ENCODE measurements at places on chromosomes 3 and 15.

DNA sequence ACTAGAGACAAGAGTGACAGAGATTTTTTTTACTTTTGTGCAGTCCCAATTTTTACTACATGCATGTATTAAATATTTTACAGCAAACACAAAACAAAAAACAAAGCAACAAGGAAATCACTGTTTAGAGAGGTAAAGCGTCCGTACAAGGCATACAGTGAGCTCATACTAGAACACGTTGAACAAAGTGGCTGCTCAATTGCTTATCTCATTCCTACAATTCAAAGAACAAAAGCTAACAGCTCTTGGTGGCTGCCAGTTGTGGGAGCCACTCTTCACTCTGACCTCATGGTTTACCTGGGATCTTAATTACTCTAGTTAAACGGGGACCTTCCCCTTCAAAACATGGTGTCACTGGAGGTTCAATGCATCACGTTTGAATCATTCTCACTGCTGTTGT lies 7.6 kb upstream of the ARHGEF26 start:
- DNase-seq = no peak

- no peak for DNase-seq
Measured at GRCh38 chr3:196218155-196218712, 1.9 kb downstream of the SLC51A start.

- no peak for DNase-seq
Measured at GRCh38 chr3:97235611-97236315, 421.4 kb downstream of the EPHA6 start.

- DNase-seq = no peak
Measured at GRCh38 chr15:31148297-31149087, 47.0 kb upstream of the TRPM1 start.

DNA sequence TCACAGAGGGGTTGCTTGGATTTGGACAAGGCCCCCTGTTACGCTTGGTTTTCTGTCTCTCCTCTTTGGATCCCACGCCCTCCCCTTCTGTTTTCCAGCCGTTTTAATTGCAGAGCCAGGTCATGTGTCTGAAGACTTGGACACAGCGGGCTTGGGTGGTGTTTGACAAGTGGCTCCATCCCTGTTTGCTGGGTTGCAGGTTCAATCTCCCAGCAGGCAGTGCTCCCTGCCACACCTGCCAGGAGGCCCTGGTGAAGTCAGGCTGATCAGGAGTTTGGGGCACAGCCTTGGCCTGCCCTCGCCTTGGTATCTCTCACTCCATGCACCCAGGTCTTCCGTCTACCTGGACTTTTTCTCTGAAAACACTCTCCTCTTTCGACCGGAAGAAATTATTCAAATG lies 59.0 kb downstream of the PLXNA1 start:
- no peak for DNase-seq

- no peak for DNase-seq
Measured at GRCh38 chr3:48826451-48826850, 21.2 kb downstream of the PRKAR2A start.

DNA sequence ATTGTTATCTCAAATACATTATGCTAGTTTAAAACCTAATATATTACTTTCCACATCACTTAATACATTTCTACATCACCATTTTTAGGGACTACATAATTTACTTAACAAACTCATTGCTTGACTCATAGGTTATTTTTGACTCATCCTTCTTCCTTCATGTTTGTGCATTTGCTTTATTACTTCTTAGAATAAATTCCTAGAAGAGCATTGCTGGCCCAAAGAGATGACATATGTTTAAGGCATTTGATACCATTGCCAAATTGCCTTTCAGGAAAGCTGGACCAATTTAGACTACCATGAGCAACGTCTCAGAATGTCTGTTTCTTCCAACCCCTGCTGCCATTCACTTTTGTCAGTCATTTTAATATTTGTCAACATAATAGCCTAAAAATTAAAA lies 905.8 kb downstream of the IGSF11 start:
- DNase-seq = no peak
